ENCODE measurements at places on chromosomes 2 and 18.

DNA sequence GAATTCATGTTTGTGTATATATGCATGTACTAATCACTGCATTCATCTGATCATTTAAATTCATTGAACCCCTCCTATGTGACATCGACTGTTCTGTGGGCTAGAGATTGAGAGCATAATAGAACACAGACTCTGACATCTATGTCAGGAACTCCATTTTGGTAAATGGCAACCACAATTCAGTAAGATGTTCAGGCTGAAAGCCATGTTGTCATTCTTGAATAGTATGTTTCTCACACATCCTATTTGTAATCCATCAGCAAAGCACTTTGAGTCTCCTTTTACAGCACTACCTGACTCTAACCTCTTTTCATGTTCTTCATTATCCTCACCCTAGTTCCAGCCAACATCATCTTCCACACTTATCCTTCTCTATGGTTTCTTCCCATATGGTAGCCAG lies 413.8 kb upstream of the MEX3C start:
- DNase-seq, result no peak

GRCh38 chr2:179340678-179341077 lies 76.0 kb upstream of the SESTD1 start:
- no peak for DNase-seq

GRCh38 chr2:16176971-16177480 lies 236.7 kb downstream of the MYCN start:
- DNase-seq, result no peak

GRCh38 chr2:5742126-5742525 lies 49.9 kb downstream of the SOX11 start:
- no peak for DNase-seq

DNA sequence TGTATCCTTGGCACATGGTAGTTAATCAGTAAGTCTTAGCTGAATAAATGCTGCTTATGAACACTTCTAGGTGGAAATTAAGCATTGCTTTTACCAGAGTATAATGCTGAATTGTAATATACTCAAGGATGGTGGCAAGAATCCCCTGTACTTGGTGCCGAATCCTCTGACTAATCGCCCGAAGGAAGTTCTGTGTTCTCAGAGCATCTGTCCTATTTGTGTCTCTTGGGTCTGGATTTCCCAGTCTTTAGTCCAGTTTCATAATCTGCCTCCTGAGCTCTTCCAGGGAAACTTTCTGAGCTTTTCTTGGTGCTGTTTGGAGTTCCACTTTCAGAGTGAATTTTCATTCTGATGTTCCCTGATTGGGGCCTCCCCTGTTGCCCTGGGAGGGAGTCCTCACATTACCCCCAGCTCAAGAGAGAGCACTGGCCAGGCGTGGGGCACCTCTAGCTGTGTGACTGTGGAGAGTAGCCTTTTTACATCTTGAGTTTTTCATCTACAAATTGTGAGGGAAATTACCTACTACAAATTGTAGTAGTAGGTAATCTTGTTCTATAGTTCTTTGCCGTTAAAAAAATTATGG lies 144.9 kb downstream of the LTBP1 start:
- no peak for DNase-seq

Data from SW480 (cell line).